CD4-positive, alpha-beta memory T cell (primary cell): ENCODE measurements at places on chromosomes 5 and 9.

DNA sequence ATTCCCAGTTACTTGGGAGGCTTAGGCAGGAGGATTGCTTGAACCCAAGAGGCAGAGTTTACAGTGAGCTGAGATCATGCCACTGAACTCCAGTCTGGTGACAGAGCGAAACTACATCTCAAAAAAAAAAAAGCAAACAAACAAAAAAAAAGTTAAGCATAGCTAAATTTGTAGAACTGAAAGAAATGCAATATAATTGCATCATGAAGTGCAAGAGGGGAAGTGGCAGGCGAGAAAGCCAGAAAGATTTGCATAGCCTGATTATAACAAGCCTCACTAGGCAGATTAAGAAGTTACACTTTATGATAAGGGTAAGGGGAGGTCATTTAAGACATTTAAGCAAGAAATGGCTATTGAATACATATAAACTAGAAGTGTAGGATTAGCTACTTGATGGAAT, 187.1 kb downstream of the EDIL3 start:
- DNase-seq: no peak

DNA sequence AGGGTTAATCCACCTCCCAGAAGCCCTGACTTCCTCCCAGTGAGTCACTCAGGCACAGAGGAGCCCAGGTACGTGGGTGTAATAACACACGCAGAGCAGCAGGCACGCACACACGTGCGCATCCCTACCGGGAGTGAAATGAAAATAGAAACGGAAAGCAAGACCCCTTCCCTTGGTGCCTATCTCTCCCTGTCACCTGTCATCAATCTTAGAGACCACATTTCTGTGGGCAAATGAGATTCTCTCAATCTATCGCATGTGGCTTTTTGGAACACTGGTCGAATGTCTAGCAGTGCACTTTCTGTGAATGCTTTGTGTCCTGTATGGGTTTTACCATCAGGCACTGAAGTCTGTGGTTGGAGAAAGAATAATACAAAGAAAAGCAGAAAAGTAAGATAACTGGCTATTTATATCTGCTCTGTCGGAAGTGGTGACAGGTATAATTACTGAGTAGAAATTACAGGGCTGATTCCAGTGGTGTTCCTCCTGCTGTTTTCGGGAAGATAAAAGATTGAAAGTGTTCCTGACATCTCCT, 137.7 kb upstream of the GRIA1 start:
- DNase-seq: no peak

GRCh38 chr5:135238622-135239452, 160.2 kb downstream of the MACROH2A1 start:
- DNase-seq: no peak

DNA sequence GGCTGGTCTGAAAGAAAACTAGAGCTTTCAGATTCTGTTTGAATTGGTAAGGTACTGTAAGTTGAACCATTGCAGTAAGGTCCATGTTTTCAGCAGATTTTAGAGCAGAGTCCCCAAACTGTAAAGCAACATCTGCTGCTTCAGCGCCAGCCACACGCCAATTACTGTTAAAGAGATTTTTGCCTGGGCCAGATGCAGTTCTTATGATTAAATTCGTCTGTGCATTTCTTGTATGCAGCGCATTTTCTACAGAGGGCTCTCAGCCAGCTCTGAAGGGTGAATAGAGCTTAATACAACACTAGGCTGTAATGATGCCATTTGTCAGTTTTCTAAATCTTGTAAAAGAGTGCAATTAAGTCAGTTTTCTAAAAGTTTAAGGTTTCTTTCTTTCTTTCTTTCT, 246.3 kb downstream of the COX7C start:
- DNase-seq: no peak

GRCh38 chr5:38929838-38930237, 84.0 kb downstream of the OSMR start:
- no peak for DNase-seq

DNA sequence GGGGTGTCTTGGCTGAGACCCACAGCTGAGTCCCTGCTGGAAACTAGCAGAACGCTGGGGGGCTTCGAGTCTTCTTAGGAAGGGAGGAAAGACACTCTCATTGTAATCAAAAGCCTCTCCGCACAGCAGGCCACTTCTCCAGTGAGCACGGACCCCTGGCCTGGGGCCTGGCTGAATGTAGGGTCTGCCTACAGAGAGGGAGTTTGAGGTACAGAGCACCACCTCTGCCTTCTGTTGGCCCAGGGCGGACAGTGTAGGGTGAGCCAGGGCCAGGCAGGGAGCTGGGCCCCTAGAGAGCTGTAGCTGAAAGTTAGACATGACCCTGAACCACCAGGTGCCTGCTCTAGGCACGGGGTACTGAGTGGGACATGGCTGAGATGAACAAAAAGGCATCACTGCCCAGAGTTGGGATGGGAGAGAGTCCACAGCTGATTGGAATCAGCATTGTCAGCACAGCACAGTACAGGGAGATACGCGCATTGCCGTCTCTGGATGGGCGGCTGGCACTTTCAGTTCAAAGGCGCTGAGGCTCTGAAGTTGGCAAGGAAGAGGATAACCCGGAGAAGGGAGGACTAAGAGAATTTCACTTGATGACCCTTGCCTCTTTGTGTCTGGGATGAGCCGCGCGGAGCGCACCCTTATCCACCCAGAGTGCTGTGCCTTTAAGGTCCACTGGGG, 363 bp upstream of the SLC25A48 start:
- no peak for DNase-seq

- no peak for DNase-seq
Measured at GRCh38 chr5:9658706-9659105, 28.6 kb upstream of the TAS2R1 start.

DNA sequence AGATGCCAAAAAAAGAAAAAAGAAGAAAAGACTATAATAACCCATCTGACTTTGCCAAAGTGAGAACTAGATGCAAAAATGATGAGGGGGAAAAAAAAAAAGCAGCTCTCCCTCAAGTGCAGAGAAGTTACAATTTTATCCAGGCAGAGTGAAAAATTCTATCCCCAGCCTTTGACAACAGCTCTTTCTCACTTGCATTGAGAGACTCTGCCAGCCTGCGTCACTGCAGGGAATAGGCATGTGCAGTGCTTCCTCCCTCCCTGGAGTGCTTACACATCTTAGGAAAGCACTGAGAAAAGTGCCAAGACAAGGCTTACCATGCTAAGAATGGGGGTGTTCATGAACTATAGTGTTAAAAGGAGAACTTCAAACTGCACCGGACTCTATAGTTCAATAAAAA, 418.6 kb upstream of the TYRP1 start:
- DNase-seq: no peak

DNA sequence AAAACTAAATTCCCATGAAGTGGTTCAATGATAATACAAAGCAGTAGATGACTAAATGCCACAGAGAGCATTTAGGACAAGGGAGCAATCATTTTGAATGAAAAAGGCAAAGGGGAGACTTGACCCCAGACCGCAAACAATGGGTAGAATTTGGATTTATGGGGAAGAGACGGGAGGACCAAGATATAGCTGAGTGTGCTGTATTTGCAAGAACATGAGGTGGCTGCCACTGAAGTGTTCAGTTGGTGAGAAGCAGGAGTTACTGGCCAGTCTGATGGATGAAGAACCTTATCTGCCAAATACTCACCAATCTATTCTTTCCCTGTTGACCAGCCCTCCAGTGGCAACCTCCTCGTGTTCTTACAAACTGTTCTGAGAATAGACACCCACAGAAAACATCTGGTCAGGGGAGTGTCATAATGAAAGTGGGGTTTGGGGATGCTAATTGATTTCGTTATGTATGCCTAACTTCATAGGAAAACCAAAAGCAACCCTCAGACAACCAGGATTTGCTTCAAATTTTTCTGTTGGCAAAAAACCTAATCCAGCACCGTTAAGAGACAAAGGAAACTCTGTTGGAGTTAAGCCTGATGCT, 19.8 kb downstream of the TDRD7 start:
- DNase-seq: no peak

DNA sequence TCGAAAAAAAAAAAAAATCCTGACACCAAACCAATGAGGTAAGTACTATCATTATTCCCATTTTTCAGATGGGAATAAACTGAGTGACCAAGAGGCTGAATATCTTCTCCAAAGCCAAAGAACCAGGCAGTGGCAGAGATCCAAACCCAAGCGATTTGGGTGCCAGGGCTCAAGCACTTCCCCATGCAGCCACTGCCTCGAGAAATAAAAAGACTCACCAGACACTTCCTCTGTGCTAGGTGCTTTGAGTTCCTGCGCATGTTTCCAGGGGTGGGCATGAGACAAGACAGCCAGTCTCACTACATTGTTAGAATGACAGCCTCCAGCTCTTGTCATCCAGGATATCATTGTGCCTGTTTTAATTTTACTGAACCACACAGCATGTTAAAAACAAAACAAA, 2.3 kb upstream of the RPL26L1 start:
- no peak for DNase-seq

DNA sequence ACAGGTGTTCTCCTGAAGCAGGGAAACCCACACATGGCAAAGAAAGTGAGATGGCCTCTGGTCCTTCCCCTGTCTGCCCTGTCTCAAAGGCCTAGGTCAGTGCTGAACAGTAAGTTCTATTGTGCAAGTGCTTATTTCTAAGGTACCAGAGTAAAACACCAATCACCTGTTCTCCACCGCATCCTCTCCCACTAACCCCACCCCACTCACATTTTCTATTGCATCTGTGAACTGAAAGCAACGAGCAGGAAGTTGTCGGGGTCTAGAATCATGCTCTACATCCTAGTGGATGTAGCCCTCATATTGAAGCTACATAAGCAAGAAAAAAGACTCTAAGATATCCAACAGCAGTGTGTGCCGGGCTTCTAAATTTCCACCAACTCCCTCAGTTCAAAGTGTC, 265.9 kb downstream of the ENC1 start:
- no peak for DNase-seq

DNA sequence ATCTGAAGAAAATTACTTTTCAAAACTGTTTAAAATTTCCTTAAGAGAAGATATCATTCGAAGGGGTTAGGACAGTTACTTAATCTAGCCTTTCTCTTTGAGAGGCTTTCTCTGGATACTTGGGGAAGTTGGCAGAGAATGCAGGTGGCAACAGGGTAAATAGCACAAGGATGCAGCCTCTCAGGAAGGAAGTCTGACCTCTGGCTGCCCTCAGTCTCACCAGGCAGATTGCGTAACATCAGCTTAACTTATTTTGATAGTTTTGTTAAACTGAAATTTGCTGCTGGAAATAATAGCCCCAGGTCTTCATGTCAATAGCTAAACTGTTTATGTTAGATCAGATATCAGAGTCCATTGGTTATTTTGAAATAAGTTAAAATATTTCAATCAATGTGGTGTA, 20.4 kb downstream of the CCDC192 start:
- DNase-seq: no peak

DNA sequence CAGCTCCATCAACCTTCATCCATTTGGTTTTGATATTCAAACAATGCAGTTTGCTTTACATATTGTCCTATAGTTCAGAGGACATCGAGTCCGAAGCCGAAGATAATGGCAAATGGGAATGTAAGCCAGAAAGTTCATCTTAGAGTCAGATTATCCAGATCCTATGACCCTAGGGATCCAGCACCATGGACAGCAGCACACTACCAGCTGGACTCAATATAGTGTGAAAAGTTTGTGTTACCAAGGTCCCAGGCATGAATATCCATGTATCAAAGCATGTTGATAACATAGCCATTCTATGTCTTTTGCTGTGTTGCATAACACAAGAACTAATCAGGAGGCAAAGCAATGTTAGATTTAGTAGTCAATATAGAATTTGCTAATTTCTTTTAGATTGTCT, 46.3 kb downstream of the FSTL4 start:
- DNase-seq: no peak

DNA sequence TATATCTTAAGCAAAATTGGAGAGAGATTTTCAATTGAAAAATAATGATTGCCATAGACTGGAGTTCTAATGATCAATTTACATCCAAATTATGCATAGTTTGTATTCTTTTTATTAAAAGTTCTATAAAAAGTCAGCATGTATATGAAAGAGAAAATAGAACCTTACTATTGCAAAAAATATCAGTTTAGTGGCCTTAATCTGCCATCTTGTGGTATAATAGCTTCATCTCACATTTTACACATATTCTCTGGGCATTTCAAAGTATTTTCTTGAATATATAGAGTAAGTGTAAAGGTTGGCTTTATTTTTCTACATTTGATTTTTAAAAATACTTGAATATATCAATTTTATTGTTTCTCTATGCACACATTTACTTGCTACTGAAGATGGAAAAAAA, 1858.6 kb upstream of the CDH9 start:
- no peak for DNase-seq

- peak; percentile 33 for DNase-seq
Measured at GRCh38 chr5:174793684-174794328, 69.4 kb downstream of the MSX2 start.

DNA sequence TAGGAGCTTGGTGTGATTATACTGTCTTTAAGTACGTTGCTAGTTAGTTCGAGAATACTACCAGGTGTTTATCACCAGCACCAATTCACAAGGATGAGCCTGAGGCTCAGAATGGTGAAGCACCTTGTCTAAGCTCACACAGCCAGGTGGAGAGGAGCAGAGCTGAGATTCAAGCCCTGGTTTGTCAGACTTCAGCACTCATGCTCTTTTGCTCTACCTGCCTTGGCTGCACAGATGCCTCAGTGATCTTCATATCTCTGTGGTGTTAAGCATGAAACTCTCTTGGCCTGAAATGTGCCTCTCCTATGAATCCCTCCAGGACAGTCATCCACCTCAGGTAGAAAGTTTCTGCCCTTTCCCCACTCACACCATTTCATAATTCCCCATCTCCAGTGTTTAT, 12.2 kb downstream of the CAMK4 start:
- DNase-seq: no peak

- peak; percentile 22 for DNase-seq
Measured at GRCh38 chr5:30572279-30572678, 621.2 kb upstream of the CDH6 start.

DNA sequence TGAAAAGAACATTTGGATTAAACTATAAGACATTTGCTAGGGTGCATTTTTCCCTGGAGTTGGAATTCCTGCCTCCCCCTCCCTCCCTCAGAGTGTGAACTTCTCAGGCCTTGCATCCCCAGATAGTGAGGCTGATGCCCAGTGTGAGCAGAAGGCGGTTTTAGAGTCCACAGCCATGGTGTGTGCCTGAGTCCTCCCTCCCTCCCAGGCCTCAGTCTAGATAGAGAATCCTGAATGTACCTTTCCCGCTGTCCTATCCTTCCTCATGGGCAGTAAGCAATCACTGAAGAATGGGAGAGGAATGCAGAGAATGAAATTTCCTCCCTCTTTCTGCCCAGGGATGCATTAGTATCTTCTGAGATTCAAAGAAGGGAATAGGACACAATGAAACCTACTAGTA, 108.5 kb downstream of the RASGRF2 start:
- DNase-seq: no peak

DNA sequence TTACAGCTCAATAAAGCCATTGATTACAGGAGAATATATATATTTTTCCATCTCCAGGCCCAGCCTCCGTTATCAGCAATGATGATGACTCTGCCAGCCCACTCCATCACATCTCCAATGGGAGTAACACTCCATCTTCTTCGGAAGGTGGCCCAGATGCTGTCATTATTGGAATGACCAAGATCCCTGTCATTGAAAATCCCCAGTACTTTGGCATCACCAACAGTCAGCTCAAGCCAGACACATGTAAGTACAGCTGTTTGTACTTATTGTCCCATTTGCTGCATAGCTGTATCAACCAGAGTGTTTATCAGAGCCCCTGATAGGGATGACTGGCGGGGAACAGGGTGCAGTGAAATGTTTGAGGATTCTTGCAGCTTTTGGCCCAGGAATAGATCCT, 197.7 kb downstream of the NTRK2 start:
- no peak for DNase-seq
